Placental pericyte (primary cell): ENCODE measurements at places on chromosomes 16 and 17. TPM values are rescaled to one million over a fixed set of nuclear protein-coding genes. Genes with fewer than 3 reads are reported as not detected.

Gene USP6
- under 0.01 TPM in 2 replicates for total RNA-seq

Gene SEPHS2
- total RNA-seq: 11.3 and 24.5 TPM in 2 replicates

Gene ST6GALNAC1
- not detected in 2 replicates for total RNA-seq

Gene PIMREG
- total RNA-seq: 0.22 and 24.6 TPM in 2 replicates

Gene GRB7
- total RNA-seq: 0.57 TPM in 1 of 2 replicates, not detected in the other

Gene SPNS3
- total RNA-seq: not detected in 2 replicates

Gene ZPBP2
- not detected in 2 replicates for total RNA-seq

Gene PDILT
- not detected in 2 replicates for total RNA-seq

Gene ITGAD
- total RNA-seq: not detected in 2 replicates

Gene IRX3
- total RNA-seq: 12.7 and 18.2 TPM in 2 replicates

Gene CNGB1
- total RNA-seq: not detected in 2 replicates

Gene AGRP
- total RNA-seq: not detected in 2 replicates

Gene TMC7
- total RNA-seq: 0.22 and 0.43 TPM in 2 replicates

Gene P2RX1
- 5.3 and 8.5 TPM in 2 replicates for total RNA-seq

Gene PPY
- total RNA-seq: not detected in 2 replicates

Gene NPIPB9
- 1.8 and 3.7 TPM in 2 replicates for total RNA-seq

Gene FBXW10
- total RNA-seq: under 0.01 TPM in 2 replicates

Gene GAS2L2
- not detected in 2 replicates for total RNA-seq
